ENCODE measurements at places on chromosomes 12 and 14.

GRCh38 chr14:66483322-66483721 lies 2.8 kb upstream of the CCDC196 start:
- no peak for DNase-seq

GRCh38 chr12:5473076-5473782 lies 41.3 kb downstream of the NTF3 start:
- no peak for DNase-seq

DNA sequence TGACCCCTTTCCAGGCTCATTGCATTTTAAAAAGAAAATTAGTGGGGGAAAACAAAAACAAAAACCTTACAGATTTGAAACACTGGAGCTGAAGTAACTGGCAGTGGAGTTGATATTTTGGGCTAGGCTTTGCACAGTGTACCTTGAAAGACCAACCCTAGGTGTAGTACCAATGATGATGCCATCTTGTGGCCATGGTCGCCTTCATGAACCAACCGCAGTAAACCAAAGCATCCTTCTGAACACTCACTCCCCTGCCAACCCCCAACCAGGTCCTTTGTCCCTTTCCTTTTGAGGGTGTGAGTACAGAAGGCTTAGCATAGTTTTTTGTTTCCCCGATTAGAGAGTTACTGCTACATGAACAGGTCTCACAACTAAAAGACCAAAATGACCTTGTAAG lies 5.9 kb downstream of the TOMM20L start:
- no peak for DNase-seq

DNA sequence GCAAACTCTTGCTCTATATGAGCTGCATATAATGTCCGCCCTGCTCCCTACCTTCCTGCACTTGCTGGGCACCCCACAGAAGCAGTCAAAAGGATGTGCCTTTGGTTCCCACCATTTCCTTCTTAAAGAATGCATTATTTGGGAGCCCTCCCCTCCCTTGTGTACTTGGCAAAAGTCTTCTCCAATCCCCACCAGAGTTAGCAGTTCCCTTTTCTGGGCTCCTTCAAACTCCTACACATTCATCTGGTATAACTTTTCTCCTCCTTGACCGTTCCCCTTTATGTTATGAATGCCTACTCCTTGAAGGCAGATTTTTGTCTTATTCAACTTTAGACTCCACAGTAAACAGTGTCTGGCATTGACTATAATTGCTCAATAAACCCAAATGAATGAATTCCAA lies 27.8 kb downstream of the AREL1 start:
- DNase-seq = no peak

DNA sequence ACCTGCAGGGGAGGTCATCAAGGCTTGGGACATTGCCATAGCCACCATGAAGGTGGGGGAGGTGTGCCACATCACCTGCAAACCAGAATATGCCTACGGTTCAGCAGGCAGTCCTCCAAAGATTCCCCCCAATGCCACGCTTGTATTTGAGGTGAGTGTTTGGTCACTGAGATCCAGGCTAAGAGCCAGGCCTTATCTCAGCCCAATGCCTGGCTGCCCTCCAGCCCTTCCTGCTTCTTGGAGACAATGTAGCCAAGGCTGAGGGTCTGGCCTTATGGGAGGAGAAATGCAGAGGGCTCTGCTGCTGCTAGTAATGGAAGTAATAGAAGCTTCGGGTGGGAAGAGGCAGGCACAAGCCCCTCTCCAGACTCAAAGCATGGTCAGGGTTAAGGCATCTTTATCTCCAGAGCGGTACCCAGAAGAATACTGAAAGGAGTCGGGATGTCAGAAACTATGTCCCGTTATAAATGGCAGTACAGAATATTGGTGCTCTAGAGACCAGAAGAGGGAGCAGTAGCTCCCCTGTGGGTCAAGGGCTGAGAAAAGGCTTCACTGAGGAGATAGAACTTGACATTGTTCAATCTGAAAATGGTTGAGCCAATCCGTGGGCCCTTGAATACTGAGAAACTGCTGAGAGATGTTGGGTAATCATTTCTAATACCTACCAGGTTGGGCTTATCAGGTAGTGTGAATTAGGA lies 3.1 kb downstream of the FKBP4 start:
- DNase-seq = no peak

DNA sequence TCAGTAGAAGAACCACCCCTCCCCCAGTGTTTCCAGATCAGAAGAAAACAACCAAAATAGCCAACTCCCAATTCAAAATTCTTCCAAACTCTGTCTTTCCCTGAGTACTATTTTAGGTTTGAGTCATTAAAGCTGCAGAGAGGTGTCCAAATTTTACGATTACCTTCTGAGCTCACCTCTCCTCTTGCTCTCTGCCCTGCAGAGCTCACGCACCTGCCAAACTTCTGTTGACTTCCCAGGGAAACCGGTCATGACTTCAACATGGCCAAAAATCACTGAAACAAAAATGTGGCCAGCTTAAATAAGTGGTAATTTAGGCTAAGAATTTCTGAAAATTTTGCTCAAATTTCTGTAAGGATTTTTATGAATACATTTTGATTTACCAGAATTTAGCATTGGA lies 70.9 kb upstream of the OTX2 start:
- no peak for DNase-seq

- DNase-seq = no peak
Measured at GRCh38 chr14:69979882-69980281, 100.7 kb downstream of the SMOC1 start.

GRCh38 chr14:33364466-33364865 lies 425.8 kb downstream of the NPAS3 start:
- no peak for DNase-seq

Data from T-helper 17 cell (primary cell).